Heart right ventricle (tissue), 16 donors: ENCODE measurements at places on chromosomes 1 and 21. TPM values are rescaled to one million over a fixed set of nuclear protein-coding genes. Genes with fewer than 3 reads are reported as not detected.

GRCh38 chr1:161009602-161010211 lies 11.2 kb downstream of the F11R start:
- no peak overlapping the region for H3K27ac ChIP-seq
- no peak overlapping the region for H3K4me3 ChIP-seq
- H3K27me3 ChIP-seq, result no peaks in the 10 kb centered on the region
- DNase-seq, result no peak

DNA sequence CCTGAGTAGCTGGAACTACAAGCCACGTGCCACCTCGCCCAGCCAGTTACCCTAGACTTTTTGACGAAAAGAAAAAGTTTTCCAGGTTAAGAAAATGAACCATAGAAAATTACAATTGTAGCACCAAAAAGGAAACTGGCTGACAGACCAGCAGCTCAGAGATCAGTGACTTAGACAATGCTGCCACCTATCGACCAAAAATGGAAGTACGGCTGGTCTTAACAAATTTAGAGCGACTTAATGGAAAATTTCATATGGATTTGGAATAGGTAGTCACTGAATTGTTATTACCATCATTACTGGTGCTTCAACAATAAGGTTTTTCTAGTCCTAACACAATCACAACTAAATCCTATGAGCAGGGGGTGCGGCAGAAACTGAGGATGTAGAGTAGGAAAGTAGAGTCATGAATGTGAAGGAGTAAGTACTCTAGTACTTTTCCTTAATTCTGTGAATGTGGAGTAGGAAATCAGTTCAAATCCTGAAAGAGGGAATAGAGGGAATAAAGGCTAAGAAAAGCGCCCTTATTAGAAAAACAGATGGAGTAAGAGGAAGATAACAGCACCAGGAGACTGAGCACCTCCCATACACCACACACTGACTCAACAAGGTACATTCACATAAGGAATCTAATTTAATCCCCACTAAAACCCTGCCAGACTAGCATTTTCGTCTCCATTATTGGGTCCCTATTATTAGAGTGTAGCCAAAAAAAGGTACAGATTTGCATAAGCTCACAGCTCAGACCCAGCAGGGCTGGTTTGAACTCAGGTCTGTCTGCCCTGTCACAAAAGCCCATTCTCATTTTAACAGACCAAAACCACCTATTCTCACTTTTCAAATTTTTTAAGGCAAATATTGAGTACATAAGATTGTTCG lies 37.9 kb upstream of the MGST3 start:
- H3K4me1 ChIP-seq, result peaks cover 12% of the 10 kb centered on the region
- H3K27ac ChIP-seq, result no peak overlapping the region
- no peaks in the 10 kb centered on the region for H3K36me3 ChIP-seq
- DNase-seq, result peak; percentile 77

DNA sequence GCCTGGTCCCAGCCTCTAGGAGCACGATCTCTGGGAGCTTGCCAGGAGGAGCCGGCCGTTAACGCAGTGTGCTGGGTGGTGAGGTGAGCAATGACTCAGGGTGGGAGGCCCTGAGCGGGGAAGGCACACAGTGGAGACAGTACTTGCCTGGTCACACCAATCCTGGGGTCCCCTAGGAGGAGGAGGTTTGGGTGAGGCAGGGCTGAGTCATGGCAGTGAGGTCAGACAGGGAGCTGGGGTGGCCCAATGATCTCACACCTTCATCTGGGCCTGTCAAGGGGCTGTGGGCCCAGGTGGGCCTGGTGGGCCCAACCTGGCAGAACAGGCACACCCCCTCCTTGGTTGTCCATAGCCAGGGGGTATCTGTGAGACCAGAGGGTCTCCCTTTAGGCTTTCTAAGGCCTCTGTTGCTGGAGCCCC lies 8.6 kb upstream of the EDN2 start:
- H3K27me3 ChIP-seq, result no peaks in the 10 kb centered on the region
- no peak overlapping the region for H3K4me3 ChIP-seq
- H3K4me1 ChIP-seq, result peaks cover 44% of the 10 kb centered on the region
- DNase-seq, result no peak
- H3K27ac ChIP-seq, result no peak overlapping the region
- no peaks in the 10 kb centered on the region for H3K36me3 ChIP-seq

The ADCY10 gene
- total RNA-seq, result 0.10 TPM

The TAS1R1 gene
- not detected for total RNA-seq

GRCh38 chr21:31161157-31161556 lies 122.9 kb upstream of the KRTAP19-8 start:
- peaks cover 7% of the 10 kb centered on the region for H3K27me3 ChIP-seq
- no peaks in the 10 kb centered on the region for H3K36me3 ChIP-seq
- no peak for DNase-seq
- no peaks in the 10 kb centered on the region for H3K4me1 ChIP-seq

- H3K27ac ChIP-seq, result no peak overlapping the region
- DNase-seq, result no peak
- no peaks in the 10 kb centered on the region for H3K4me1 ChIP-seq
- H3K4me3 ChIP-seq, result no peak overlapping the region
- peaks cover 10% of the 10 kb centered on the region for H3K36me3 ChIP-seq
These were observed 37.3 kb upstream of the MORC3 start for GRCh38 chr21:36282568-36283230.

The NHLH1 gene
- 0.12 TPM for total RNA-seq

DNA sequence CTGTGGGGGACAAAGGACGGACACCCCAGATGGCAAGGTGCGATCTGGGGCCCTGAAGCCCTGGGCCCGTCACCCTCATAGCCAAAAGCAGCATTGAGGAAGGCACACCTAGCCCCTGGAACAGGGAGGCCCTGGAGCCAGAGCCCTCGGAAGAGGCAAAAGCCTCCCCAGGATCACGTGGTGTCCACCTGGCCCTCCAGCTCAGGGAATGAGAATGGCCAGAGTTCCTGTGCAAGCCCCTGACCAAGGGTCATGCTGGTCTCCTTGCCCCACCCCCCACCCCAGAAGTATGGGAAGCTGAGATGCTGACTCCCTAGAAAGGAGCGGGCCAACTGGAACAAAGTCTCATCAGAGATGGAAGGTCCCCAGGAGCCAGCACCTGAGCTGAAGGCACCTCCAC lies 1.0 kb upstream of the PDZK1IP1 start:
- H3K27ac ChIP-seq, result no peak overlapping the region
- H3K27me3 ChIP-seq, result no peaks in the 10 kb centered on the region
- DNase-seq, result no peak
- H3K4me1 ChIP-seq, result peaks cover 25% of the 10 kb centered on the region
- no peak overlapping the region for H3K4me3 ChIP-seq

The KCNT2 gene
- 1.1 TPM for total RNA-seq
